ENCODE measurements at places on chromosomes 2 and 18.

GRCh38 chr2:129233751-129234406 is 745.6 kb upstream of the RAB6C start:
- DNase-seq, result no peak

DNA sequence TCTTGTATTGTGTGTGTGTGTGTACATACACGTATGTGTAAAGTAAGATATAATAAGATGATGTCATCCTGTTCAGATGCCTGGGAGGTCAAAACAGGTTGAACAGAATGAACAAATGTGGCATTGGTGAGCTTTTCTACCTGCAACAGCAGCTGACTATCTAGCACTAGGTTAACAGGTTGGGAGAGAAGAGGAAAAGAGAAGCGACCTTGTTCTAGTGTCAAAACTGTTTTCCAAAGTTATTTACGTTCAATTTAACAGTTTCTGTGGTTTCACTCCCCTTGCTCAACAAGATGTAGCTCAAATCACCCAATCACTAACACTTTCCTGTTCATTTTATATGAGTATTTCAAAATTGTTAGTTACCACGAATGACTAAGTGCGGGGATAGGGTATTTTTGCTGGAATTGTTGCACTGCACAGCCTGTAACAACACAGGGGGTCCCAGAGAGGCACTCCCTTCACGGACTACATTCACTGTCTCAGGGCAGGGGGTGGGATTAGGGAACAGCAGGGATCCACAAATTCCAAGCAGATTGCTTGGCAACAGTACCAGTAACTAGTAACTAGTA is 67.5 kb upstream of the DTNB start:
- no peak for DNase-seq

DNA sequence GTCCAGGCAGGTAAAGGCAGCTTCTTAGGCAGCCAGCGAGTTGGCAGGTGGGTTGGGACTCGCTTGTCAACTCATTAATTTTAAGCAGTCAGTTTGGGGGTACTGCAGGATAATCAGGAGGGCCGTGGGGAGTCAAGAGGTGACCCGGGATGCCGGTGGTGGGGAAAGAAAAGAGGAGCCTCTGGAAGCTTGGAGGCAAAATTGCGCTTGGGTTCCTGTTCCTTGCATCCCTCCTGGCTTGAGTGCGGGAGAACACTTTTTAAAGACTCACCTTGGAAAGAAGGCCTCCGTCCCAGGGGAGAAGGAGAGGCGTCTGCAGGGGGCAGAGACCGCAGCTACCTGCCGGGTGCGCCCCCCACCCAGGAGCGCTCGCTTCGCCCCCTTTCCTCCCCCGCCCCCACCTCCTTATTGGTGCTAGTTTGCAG is at the start of gene KCNJ3:
KCNJ3 (plus strand) TSS at position 400 of the 425 bp plus-strand sequence. CDS start 81 bp downstream, outside the sequence.
- no peak for DNase-seq

- no peak for DNase-seq
Measured at GRCh38 chr2:103789381-103790095, 1027.7 kb downstream of the TMEM182 start.

DNA sequence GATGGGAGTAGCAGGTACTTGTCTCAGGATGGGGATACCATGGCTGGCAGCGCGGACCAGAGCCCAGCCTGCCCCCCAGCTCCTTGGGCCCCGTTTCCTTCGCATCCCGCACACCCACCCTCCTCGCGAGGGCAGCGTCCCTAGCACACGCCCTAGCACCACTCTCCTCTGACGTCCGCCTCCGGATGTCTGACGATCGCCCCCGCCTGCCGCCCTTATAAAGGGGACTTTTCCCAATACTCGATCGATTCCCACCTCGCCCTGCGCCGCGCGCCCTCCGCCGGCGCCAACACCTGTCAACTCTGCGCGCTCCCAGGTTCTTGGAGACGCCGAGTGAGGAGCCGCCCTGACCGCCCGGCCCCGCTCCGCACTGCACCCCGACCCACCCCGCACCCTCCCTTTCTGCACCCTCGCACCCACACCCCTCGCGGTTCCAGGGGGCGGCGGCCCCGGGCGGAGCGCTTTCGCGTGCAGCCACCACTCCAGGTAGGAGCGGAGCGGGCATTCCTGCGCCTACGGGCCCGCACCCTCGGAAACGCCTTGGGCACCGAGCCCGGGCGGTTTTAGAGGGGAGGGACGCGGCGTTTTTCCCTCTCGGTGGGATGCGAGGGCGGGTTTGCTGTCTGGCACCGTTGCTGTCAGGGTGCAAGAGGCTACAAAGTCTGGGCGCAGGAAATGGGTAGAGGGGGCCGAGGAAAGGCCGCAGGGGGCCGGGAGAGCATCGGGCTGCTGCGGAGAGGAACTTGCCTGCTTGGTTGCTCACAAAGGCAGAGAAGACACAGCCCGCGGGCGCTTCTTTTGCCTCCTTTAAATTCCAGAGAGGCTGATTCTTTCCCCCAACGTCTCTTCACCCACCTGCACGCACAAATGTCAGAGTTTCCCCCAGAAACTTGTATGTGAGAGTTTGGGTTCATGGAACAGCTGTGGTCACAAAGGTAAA is at the start of gene SLC5A7:
SLC5A7 (plus strand) TSS at position 247 of the 940 bp plus-strand sequence. CDS start 1,632 bp downstream, outside the sequence.
- DNase-seq, result no peak

DNA sequence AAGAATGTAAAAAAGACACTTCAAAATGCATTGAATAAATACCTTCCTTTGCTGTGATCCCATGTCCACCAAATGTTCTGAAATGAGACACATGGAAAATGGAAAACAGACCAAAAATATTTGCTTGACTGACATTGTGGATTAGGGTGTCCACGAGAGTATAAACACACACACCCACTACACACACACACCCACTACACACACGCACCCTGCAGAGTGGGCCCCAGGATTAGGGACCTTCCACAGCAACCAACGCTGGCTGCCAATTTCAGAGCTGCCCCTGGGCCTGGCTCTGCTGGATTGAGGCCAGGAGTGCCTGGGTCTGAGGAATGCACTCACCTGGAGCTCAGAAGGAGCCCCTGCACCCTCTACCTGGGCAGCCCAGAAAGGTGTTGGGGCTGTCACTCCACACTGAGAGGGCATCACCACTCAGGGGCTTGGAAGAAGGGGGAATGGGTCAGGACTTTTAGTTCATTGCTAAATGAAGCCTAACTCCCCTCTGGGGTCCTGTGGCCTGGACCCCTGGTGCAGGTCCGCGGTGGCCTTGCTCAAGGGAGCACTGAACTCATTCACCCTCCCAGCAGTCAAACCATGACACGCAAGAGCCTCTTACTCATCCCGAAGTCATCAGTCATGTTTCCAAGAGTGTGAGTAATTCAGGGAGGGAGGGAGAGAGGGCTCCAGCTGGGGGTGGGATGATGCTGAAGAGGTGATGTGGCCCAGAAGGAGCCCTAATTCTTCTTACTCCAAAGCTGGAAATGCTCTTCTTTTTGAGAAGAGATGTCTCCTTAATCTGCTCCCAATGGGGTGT is 50.2 kb upstream of the PLB1 start:
- DNase-seq, result peak; percentile 75

- peak; percentile 51 for DNase-seq
Measured at GRCh38 chr2:8677646-8678592, 3.9 kb upstream of the ID2 start.
